ENCODE measurements at places on chromosomes 6 and 20.
A peak's percentile ranks its signal among the peaks of the same experiment; 100 is the strongest.

GRCh38 chr6:135181333-135182070 is 394 bp downstream of the MYB start:
- DNase-seq: no peak

DNA sequence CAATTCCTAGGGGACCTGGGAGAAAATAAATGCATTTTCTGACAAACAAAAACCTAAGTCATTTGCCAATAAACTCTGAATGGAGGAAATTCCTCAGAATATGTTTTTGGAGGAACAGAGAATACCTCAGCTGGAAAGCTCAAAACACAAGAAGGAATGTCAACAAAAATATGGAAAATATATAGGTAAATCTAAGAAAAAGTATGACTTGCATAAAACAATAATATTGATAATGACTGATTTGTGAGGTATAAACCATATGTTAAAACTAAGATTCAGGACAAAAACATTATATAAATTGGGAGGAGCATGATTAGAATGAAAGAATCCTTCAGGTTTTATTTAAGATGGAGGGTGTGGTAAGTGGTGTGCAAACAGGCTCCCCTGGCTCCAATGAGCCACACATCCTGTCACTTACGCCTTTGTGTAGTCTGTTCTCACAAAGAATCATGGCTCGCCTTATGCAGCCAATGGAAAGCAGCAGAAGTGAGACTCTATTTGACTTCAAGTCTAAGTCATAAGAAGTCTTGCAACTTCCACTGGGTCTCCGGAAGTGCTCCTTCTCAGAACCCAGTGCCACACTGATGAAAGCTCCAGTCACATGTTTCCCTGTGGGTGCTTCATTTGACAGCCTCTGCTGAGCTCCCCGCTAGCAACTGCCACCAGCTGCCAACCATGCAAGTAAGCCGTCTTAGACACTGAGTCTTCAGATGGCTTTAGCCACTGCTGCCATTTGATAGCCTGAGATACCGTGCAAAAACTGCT is 8.1 kb downstream of the CFAP61 start:
- DNase-seq: no peak

GRCh38 chr20:62080249-62080990 is 14.7 kb upstream of the TAF4 start:
- no peak for DNase-seq

DNA sequence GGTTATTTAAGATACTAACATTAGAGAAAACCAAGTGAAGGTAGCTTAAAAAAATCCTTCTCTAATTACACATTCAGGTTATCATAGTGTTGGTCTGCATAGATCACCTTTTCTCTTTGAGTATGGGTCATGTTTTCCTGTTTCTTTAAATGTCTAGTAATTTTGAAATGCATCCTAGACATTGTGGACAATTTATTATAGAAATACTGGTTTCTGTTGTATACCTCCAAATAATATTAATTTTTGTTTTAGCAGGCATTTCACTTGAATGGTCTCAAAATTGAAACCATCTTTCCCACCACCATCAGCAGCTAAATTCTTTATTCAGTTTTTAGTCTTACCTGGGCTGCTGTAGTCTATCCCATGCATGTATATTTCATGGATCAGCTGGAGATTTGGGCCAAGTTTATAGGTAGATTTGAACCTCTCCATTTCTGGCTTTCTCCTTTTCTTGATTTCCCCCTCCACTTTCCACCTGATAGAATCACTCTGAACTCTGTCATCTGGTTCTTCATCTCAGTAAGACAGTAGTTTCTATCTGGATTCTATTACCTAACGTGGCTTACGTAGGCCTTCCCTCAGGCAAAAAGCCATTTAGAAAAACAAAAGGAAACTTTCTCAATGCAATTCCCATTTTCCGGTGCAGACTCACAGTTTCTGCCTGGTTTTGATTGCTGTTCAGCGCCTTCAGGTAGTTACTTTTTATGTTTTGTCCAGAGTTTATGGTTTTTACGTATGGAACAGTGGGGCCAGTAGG is 52.3 kb downstream of the ZFAND3 start:
- no peak for DNase-seq

DNA sequence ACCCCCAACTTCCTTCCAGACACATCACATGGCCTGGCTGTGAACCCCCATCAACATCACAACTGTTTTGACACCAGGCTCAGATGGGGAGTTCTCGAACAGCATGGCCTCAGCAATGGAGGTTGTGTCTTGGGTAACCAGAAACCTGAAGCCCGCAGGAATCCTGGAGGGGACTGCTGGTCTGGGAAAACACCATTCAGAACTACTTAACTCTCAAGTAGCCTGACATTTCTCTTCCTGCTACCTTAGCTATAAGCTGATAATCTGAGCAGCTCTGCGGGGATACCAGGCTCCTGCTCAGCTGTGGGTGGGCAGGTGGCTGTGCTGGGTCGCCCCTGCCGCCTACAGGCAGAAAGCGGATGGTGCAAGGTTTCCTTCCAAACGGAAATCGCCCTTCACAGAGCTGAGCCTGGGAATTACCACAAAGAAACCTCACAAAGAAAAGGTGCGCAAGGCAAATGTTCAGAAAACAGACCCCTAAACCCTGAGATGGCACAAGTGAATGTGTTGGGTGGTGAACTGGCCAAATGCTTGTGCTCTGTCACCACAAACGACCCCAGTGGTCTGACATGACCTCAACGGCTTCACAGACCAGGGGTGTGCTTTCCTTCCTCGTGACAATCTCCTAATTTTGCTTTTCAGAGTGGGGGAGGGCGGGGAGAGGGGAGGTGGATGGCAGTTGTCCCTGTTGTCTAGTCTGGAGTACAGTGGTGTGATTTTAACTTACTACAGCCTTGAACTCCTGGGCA is 29.5 kb downstream of the SNX5 start:
- peak; percentile 52 for DNase-seq

DNA sequence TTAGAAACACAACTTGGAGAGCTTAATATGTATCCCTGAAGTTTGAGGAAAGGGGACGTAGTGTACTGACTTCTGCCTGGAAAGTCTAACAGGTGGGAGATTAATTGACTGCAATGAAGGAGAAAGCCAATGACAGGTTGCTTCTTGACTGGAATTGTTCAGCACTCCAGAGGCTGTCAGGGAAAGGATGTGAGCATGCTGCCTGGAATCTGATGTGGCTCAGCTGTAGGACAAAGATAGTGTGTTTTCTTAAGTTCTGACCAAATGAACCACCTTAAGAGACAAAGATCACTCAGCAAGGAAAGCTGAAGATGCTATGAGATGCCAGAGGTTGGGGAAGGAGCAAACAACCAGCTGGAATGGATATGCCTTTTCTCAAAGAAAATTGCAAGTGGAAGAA is 185.8 kb downstream of the PHF3 start:
- DNase-seq: no peak

- no peak for DNase-seq
Observed at GRCh38 chr6:122902326-122902725, 93.7 kb upstream of the CLVS2 start.

DNA sequence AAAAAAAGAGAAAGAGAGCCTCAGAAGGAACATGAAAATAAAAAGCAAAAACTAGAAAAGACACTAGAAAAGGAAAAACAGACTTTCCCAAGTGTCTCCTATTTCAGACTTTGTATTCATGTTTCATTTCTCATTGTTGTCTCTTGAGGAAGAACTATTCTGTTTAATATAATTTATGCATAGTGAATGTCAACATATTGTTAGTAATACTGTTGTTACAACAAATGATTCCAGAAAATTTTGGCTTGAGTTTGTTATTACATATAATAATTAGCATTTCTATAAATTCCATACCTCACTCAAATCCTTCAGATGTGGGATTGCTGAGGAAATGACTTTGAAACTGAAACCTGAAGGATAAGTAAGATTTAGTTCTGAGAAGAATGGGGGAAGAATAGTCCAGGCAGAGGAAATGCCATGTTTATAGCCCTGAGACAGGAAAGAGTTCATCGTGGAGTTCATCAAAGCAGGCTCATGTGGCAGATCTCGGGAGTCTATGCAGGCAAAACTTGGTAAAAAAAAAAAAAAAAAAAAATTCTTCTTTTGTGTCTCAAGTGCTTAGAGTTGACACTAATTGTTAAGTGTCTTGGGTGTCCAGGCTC is 53.1 kb upstream of the EIF2S2 start:
- DNase-seq: no peak

DNA sequence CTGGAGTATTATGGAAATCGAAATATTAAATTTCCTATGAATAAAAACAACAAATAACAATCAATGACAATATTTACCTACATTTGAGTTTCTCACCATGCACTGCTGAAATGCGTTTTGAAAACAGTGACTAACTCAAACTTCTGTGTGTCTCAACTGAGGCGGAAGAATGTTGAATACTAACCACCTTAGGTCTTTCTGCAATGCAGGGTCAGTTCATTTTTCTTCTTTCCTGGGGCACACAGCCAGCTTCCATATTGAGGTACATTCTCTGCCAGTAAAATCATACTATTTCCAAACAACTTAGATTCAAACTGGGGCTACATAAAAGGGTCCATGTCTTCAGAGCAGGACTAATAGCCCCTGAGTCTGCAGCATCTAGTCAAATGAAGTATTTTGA is 310.1 kb downstream of the UTRN start:
- DNase-seq: no peak

DNA sequence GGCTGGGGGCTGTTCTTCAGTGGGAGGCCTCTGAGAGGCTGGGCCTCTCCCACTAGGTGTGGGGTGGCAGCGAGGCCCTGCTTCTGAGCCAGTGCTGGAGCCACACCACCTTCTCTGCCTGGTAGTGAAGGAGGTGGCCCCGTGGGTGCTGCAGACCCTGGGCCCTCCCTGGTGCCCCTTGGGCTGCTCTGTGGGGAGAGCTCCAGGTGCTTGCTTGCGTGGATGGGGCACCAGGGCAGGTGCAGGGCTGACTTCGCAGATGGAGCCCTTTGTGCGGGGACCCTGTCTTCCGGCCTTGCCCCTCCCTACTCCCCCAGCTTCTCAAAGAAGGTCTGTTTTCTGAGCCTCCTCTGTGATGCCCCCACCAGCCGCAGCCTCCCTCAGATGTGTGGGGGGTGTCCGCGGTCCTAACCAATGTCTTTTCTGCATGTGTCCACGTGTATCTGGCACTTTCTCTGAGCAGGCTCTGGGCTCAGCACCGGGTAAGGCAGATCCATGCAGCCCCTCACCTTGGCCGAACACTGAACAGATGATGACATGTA is 17.2 kb upstream of the MYT1 start:
- no peak for DNase-seq

DNA sequence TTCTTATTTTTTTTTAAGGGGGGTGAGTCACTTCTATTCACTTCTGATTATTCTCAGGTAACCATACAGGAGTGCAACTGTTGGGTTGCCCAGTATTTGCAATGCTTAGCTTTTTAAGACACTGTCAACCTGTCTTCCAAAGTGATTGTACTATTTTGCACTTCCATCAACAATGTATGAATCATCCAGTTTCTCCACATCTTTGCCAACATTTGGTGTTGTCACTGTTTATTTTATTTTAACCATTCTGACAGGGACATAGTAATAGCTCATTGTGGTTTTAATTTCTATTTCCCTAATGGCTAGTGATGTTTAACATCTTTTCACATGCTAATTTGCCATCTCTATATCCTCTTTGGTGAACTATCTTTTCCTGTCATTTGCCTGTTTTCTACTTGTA is 1.4 kb upstream of the SLC13A3 start:
- no peak for DNase-seq

DNA sequence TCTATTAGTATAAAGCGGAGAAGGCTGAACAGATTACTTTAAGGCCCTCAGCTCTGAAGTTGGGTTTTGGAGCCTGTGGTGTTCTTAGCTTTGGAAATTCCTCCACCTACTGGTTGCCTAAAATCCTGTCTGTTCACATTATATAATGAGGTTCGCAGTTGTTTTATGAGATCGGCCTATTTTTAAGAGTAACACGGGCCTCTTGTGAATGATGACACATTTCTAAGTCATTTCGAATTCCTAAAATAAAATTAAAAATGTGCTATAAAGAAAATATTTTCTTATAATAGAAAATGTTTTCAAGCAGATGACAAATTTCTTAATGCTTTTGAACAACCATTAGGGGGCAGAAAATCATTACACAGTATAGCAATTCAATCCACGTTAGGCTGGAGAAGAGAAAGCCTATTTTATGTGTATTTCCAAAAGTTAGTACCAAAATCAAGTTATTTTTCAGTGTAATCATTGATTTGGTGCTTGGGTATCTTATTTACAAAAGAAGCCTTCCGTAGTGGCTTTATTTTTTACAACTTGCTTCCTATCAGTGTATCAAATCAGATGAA is 15.8 kb upstream of the FAM8A1 start:
- peak; percentile 66 for DNase-seq
